ENCODE measurements at places on chromosomes 5 and 9.

DNA sequence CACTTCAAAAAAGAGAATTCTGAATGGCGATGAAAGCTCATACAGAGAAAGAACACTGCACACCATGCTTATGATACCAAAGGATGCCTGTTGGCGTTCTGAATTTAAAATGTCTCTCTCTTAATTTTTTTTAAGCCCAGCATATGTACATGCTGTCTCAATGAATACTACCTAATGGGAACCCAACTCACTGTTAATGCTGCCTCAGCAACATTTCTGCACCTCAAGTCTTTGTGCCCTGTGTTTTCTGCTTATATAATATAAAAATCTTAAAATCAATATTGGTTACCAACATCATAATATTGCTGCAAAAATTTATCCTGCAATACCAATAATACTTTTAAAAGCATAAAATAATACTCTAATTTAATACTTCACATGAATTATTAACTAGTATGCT, 44.1 kb upstream of the POU5F2 start:
- no peak for DNase-seq

DNA sequence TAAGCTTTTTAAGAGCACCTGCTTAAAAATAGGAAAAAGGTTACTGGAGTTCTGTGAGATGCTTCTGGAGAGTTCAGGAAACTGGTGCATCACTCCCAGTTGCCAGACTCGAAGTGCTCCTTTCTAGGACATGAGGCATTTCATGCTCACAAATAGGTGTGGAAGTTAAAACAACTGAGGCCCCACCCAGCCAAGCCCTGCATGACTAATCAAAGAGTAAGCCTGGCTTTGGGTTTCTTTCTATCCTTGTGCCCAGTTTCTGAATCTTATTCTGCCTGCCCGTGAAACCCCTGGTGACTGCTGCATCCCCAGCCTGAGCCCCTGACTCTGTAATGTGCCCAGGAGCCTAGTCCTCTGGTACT, 7.7 kb downstream of the SPINK9 start:
- no peak for DNase-seq

DNA sequence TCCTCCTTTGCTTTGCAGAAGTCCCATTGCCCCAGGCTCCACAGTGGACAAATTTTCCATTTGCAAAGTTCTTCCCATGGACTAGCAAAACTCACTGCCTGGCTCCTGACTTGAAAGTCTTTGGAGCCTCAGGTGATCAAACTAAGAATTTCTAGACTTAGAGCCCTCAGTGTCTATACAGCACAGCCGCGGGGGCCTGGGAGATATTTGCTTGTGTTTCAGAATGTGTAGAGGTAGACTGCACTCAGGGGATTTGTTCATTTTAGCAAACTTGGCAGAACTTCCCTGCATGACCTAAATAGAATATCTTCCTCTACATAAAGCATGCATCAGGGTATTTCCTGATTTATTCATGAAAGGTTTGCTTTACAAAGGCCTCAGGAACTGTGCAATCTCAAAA, 384.2 kb upstream of the ZNF462 start:
- no peak for DNase-seq

DNA sequence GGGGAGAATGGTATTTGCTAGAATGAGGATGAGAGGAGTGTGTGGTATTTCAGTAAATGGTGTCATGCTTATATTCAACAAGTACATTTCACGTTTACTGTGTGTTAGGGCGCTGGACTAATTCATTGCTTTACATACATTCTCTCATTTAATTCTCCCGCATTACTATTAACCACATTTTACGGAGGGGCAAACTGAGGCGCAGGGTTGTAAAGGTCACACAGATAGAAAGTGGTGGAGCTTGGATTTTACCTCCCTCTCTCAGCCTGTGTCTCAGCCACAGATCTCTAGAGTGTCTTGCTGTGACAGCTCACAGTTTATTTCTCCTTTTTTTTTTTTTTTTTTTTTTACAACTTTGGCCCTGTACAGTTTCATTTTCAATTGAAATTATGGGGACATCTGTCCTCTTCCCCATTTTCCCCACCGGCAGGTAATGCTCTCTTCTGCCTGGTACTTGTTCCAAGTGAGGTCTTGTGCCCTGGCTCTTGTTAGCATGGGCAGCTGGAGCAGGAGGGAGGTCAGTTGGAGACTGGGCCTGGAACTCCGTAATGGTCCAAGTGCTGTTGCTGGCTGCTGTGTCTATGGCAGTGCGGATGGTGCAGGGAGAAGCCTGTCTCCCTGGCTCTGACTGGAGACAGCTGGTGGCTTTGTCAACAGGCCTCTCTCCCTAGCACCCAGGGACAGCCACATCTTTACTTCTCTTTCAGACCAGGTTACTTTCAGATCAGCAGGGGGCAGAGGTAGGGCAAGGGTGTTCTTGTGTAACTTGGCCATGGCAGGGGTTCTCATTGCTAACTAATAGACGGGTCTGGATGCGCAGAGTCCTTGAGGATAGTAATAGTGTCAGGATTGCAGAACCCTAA, 20.5 kb upstream of the NDST1 start:
- DNase-seq = no peak

DNA sequence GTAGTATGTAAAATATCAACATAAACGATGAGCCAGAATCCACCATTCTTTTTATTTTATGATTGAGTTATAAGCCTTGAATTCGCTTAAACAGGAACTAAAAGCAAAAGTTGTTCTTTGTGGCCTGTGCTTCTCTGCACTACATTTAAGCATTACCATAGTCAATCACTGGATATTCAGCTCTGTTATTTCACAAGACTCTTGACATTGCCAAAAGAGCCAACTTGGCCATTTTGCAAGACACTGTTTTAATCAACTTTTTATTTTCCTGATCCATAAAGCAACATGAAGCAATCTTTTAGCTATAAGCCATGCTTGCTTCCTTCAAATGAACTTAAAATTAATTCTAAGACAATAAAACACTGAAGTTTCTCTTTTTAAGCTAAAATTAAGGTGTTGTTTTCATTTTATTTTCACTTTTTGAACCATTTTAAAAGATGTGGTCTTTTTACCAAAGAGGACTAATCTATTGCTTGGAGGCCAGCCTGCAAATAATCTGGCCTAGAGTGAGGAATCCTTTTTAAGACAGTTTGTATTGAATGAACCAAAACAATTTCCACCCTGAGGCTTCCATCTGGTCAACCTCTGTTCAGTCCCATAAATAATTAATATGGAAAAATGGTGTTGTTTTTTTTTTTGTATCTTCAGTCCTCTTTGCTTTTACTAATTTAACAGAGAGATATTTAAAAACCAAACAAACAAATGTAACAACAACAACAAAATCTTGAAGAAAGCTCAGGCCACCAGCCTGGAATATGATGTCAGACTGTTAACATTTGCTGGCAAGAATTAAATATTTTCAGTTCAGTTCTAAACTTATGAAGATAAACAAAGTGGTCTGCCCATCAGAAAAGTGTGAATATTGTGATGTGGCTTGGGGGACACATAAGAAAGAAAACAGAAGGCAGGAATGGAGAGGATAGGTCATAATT, 274.4 kb downstream of the MARCHF11 start:
- DNase-seq = no peak

- DNase-seq = no peak
Observed at GRCh38 chr9:97502984-97503861, 1.8 kb downstream of the TMOD1 start.

- DNase-seq = no peak
Observed at GRCh38 chr9:75775166-75775565, 115.3 kb upstream of the PCSK5 start.

DNA sequence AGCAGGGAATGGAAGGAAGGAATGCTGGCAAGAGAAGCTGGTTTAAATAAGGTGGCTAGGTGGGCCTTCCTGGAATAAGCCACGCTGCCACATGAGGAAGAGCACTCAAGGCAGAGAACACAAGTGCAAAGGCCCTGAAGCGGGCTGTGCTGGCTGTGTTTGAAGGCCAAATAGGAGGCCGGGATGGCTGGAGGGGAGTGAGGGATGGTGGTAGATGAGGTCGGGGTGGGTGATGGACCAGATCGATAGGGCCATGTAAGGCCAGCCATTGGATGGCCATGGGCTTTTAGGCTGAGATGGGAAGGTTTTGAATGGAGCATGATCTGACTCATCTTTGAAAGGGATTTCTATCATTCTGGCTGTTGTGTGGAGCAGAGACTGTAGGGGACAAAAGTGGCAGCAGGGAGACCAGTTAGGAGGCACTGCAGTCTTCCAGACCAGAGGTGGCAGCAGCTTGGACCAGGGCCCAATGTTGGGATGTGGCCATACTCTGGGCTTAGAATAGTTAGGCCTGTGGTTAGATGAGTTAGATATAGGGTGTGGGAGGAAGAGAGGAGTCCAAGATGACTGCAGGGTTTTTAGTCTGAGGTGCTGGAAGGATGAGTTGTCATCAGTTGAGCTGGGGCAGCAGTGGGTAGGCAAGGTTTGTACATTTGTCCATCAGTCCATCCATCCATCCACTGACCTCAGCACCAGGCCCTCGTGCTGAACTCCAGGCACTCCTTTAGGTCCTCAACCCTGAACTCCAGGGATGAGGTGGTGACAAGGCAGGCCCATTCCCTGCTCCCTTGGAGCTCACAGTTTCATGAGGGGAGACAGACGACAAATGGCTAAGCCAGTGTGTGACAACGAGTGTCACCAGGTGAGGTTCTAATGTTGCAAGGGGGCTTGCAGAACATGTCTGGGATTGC, 30.3 kb downstream of the NDST1 start:
- DNase-seq = no peak
